ENCODE measurements at places on chromosomes 7 and 10. TPM values are rescaled to one million over a fixed set of nuclear protein-coding genes. Genes with fewer than 3 reads are reported as not detected.

The CHST3 gene
- 8.2 TPM for total RNA-seq

The C10orf67 gene
- total RNA-seq = not detected

The CADPS2 gene
- total RNA-seq = 12.4 TPM

The LRRD1 gene
- total RNA-seq = 0.24 TPM

The GPER1 gene
- 1.8 TPM for total RNA-seq

The UTF1 gene
- total RNA-seq = not detected

The CRYGN gene
- not detected for total RNA-seq

The WAC gene
- 57.2 TPM for total RNA-seq

The ATRNL1 gene
- total RNA-seq = 8.0 TPM

The ANXA8 gene
- total RNA-seq = not detected

The FBXL13 gene
- total RNA-seq = 0.39 TPM

The STMP1 gene
- total RNA-seq = 22.1 TPM

The FXYD4 gene
- total RNA-seq = not detected

The POMZP3 gene
- 7.1 TPM for total RNA-seq

The MMD2 gene
- total RNA-seq = not detected

The SPDYE11 gene
- total RNA-seq = not detected

The GRID2IP gene
- not detected for total RNA-seq

The UPP1 gene
- total RNA-seq = 81.6 TPM

The GPC2 gene
- 3.2 TPM for total RNA-seq

The PVRIG gene
- not detected for total RNA-seq

The ADCYAP1R1 gene
- total RNA-seq = not detected

The TAS2R41 gene
- not detected for total RNA-seq

The CALCR gene
- total RNA-seq = not detected

The MYL10 gene
- total RNA-seq = not detected

The ODAD2 gene
- 0.70 TPM for total RNA-seq

The MET gene
- 24.2 TPM for total RNA-seq

The CCDC172 gene
- total RNA-seq = not detected

The TACR2 gene
- 0.58 TPM for total RNA-seq

The SFR1 gene
- total RNA-seq = 8.6 TPM

The PAPOLB gene
- total RNA-seq = not detected

The CXCL12 gene
- 9.5 TPM for total RNA-seq

The CALML3 gene
- not detected for total RNA-seq

The ASZ1 gene
- total RNA-seq = not detected

The CLDN4 gene
- 0.93 TPM for total RNA-seq

The SPDYE5 gene
- total RNA-seq = not detected

The ABCC2 gene
- 0.70 TPM for total RNA-seq

The CUBN gene
- 2.1 TPM for total RNA-seq

The KIAA1549 gene
- 8.7 TPM for total RNA-seq

The HIBADH gene
- 29.8 TPM for total RNA-seq

The VWC2 gene
- total RNA-seq = not detected

The CNTNAP2 gene
- under 0.01 TPM for total RNA-seq

The FKBP6 gene
- total RNA-seq = not detected

The PLXNA4 gene
- 1.2 TPM for total RNA-seq

The SCIN gene
- 0.58 TPM for total RNA-seq

The STARD3NL gene
- total RNA-seq = 76.7 TPM

The ELAPOR2 gene
- 61.3 TPM for total RNA-seq

The HMX2 gene
- not detected for total RNA-seq

The ASNS gene
- 5.5 TPM for total RNA-seq

The DENND2A gene
- 5.3 TPM for total RNA-seq

The OPALIN gene
- total RNA-seq = not detected

The STEAP4 gene
- total RNA-seq = not detected

The NUP205 gene
- total RNA-seq = 52.1 TPM

The MAGI2 gene
- 6.7 TPM for total RNA-seq

The NPFFR1 gene
- not detected for total RNA-seq

The DIP2C gene
- 13.5 TPM for total RNA-seq
